ENCODE measurements at places on chromosomes 1 and 21. TPM values are rescaled to one million over a fixed set of nuclear protein-coding genes. Genes with fewer than 3 reads are reported as not detected.
A peak's percentile ranks its signal among the peaks of the same experiment; 100 is the strongest.

- H3K4me3 ChIP-seq, result no peak overlapping the region
- no peaks in the 10 kb centered on the region for H3K36me3 ChIP-seq
- H3K4me1 ChIP-seq, result no peaks in the 10 kb centered on the region
- DNase-seq, result no peak
- H3K27me3 ChIP-seq, result peaks cover 7% of the 10 kb centered on the region
Observed at GRCh38 chr1:24351918-24352627, 32.9 kb downstream of the GRHL3 start.

DNA sequence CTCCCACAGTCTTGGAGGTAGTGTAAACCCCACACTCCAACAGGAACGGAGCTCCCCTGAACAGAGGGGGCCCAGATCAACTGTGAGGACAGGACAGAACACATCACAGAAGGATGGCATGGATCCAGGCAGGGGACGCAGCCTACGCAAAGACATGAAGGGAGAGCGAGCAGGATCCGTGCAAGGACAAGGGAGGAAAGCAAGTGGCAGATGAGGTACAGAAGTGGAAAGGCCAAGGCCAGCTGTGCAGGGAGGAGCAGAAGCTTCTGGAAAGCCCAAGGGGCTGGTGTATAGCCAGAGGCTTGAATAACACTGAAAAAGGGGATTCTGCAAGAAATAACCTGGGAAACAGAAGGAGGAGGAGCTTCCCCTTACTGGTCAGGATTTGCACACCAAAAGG is 81.2 kb downstream of the SIPA1L2 start:
- peak overlapping the region; percentile 82 for H3K4me3 ChIP-seq
- peak; percentile 68 for DNase-seq
- no peaks in the 10 kb centered on the region for H3K36me3 ChIP-seq
- peaks cover 65% of the 10 kb centered on the region for H3K4me1 ChIP-seq

DNA sequence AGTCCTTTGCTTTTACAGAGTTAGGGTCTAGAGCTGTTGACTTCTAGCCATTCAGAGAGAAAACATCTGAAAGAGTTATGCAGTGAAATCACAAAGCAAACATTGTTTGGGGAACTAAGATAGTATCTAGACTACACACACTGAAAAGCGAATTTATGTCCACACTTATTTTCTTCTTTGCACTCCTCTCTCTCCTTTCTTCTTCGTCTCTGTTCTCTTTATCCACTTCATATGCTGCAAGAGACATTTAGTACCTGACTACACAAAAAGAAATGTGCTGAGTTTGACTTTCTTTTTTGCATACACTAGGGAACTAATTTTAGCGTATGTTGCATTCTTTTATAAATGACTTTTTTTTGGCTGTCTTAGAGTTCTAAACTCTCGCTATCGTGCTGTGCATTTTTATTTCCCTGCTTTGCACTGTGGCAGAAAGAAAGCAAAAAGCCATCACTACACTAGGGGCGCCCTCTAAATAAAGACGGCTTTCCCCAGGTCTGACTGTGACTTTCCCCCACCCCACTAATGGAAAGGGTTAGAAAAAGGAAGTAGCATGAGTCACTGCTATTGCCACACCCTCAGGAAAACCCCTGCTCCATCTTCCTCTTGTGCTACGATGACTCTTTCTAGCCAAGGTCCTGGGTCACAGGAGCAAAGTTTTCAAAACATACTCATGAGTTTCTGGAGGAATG is 65.7 kb downstream of the MAP3K7CL start:
- H3K27ac ChIP-seq, result no peak overlapping the region
- no peak overlapping the region for H3K4me3 ChIP-seq
- no peak for DNase-seq
- H3K36me3 ChIP-seq, result peaks cover 4% of the 10 kb centered on the region

GRCh38 chr1:20819818-20820217 is 32.7 kb upstream of the HP1BP3 start:
- peak; percentile 29 for DNase-seq
- H3K4me3 ChIP-seq, result no peak overlapping the region
- peaks cover 4% of the 10 kb centered on the region for H3K36me3 ChIP-seq
- H3K27me3 ChIP-seq, result peaks cover 6% of the 10 kb centered on the region

DNA sequence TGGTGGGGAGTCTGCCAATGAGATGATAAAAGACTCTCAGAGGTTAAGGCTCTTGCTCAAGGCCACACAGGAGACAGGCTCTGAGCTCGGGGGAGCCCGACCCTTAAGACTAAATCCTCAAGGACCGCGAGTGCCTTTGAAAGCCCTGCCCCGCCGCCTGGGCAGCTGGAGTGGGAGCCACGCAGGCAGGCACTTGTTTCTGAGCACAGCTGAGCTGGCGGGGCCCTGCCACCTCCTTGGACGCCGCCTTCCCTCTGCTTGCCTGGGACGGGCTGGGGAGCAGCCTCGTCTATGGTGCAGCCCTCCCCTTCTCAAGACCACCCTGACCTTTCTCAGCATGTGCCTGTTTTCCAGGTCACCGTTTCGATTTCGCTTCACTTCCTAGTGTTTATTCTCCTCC is 169.3 kb downstream of the CAMTA1 start:
- peaks cover 42% of the 10 kb centered on the region for H3K4me1 ChIP-seq
- H3K27me3 ChIP-seq, result peaks cover 9% of the 10 kb centered on the region
- peak overlapping the region; percentile 60 for H3K27ac ChIP-seq
- H3K36me3 ChIP-seq, result no peaks in the 10 kb centered on the region
- peak overlapping the region; percentile 37 for H3K4me3 ChIP-seq

GRCh38 chr1:27872059-27872801 is at the start of gene THEMIS2:
Gene THEMIS2 (plus strand): TSS chr1:27872544. CDS start chr1:27872572, 28 bp downstream.
- peak within 1 kb of the TSS; percentile 82 for H3K4me3 ChIP-seq
- no peak within 1 kb of the TSS for H3K27ac ChIP-seq
- H3K36me3 ChIP-seq, result no peaks in the 10 kb centered on the region
- peak; percentile 83 for DNase-seq
- peaks cover 8% of the 10 kb centered on the region for H3K27me3 ChIP-seq
- no peaks in the 10 kb centered on the region for H3K4me1 ChIP-seq

DNA sequence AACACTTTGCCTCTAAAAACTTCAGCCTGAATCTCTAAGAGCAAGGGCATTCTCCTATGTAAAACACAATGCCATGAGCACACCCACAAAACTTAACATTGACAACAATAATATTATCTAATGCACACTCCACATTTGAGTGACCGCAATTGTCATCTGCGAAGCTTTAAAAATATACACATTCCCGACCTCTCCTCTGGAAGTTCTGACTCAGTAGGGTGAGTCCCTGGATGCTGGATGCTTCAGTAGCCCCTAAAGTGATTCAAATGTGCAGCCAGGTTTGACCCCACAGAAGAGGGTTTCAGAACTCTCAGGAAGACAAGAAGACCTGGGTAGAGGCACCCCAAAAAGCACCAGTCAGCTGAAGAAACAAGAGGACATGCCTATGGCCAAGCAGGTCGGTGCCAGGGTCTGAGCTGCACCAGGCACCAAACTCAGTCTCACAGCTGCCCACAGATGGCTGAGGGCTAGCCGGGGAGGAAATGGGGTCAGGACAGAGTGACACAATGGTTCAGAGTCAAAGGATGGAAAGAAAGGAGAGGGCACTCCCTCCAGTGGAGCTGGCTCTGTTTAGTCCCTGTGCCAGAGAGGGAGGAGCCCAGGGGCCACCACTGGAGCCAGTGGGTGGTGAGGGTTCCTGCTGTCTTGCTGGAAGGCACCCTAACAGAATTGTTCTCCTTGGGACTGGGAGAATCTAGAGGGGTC is 17.4 kb downstream of the PIK3C2B start:
- peak overlapping the region; percentile 66 for H3K4me3 ChIP-seq
- H3K36me3 ChIP-seq, result no peaks in the 10 kb centered on the region
- no peak for DNase-seq
- peaks cover 64% of the 10 kb centered on the region for H3K4me1 ChIP-seq
- H3K27me3 ChIP-seq, result peaks cover 6% of the 10 kb centered on the region

- no peak for DNase-seq
- H3K36me3 ChIP-seq, result no peaks in the 10 kb centered on the region
Observed at GRCh38 chr1:30829889-30830288, 72.3 kb upstream of the LAPTM5 start.

GRCh38 chr1:210367566-210367965 is 38.9 kb downstream of the HHAT start:
- H3K4me3 ChIP-seq, result no peak overlapping the region
- DNase-seq, result no peak
- no peaks in the 10 kb centered on the region for H3K36me3 ChIP-seq
- peaks cover 4% of the 10 kb centered on the region for H3K4me1 ChIP-seq
- no peak overlapping the region for H3K27ac ChIP-seq

GRCh38 chr1:246893191-246893939 is 38.4 kb downstream of the AHCTF1 start:
- no peaks in the 10 kb centered on the region for H3K27me3 ChIP-seq
- no peaks in the 10 kb centered on the region for H3K36me3 ChIP-seq
- H3K4me3 ChIP-seq, result no peak overlapping the region
- no peak overlapping the region for H3K27ac ChIP-seq

GRCh38 chr1:198651650-198652400 is 13.0 kb downstream of the PTPRC start:
- no peak overlapping the region for H3K4me3 ChIP-seq
- peaks cover 3% of the 10 kb centered on the region for H3K4me1 ChIP-seq
- no peak overlapping the region for H3K27ac ChIP-seq
- no peaks in the 10 kb centered on the region for H3K36me3 ChIP-seq

DNA sequence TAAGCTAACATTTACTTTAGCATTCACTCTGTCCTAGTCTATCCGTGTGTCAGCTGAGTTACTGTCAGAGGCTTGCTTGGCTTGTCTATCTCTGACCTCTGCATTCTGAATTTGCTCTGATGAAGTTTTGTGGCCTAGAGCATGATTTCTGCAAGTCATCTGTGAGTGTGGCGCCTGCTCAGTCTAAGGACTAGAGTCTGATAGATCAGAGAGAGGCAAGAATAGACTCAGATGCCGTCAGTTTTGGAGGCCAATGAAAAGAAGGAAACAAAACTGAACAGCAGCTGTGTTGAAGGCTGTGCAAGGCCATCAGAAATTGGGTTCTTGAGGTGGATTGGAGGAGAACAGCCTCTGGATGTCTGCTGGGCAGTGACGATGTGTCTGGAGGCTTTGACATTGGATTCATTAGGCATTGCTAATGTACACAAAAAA is 573.1 kb downstream of the USP25 start:
- H3K36me3 ChIP-seq, result no peaks in the 10 kb centered on the region
- no peak overlapping the region for H3K4me3 ChIP-seq
- H3K27ac ChIP-seq, result no peak overlapping the region
- no peaks in the 10 kb centered on the region for H3K27me3 ChIP-seq
- no peaks in the 10 kb centered on the region for H3K4me1 ChIP-seq
- no peak for DNase-seq

DNA sequence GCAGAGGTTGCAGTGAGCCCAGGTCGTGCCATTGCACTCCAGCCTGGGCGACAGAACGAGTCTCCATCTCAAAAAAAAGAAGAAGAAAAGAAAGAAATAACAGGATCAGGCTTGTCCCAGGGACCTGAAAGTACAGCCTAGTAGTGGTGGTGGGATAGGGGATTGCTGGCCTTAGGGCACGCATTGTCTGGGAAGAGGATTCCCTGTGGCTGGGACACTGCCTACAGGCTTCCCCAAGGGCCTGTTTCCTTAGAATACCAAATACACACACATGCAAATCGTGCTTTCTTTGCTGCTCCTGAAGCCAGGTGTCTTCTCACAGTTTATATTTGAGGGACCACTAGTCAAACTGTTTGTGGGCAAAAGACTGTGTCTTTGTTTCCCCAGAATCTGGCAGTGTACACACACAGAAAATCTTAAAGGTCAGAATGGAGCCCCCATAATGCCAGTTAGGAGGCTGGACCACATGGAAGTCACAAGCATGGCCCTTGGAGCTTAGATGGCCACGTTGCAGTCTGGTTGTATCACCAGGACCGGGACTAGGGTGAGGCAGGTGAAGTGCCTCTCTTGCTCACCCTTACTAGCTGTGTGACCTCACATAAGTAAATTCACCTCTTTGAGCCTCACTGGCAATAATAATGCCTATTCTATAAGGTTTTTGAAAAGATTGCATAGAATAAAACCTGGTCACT is 12.7 kb upstream of the ASAP3 start:
- no peak for DNase-seq
- H3K4me1 ChIP-seq, result no peaks in the 10 kb centered on the region
- H3K27ac ChIP-seq, result no peak overlapping the region
- no peaks in the 10 kb centered on the region for H3K36me3 ChIP-seq
- no peak overlapping the region for H3K4me3 ChIP-seq
- peaks cover 2% of the 10 kb centered on the region for H3K27me3 ChIP-seq

- no peak overlapping the region for H3K27ac ChIP-seq
- peaks cover 19% of the 10 kb centered on the region for H3K4me1 ChIP-seq
- DNase-seq, result peak; percentile 37
- H3K27me3 ChIP-seq, result peaks cover 5% of the 10 kb centered on the region
Observed at GRCh38 chr1:202697038-202697437, 13.2 kb downstream of the SYT2 start.

- DNase-seq, result peak; percentile 68
- peak overlapping the region; percentile 89 for H3K4me3 ChIP-seq
- peak overlapping the region; percentile 56 for H3K27ac ChIP-seq
- peaks cover 5% of the 10 kb centered on the region for H3K36me3 ChIP-seq
Observed at GRCh38 chr1:153261281-153262069, 2.0 kb downstream of the LORICRIN start.

- H3K4me3 ChIP-seq, result no peak overlapping the region
- H3K27ac ChIP-seq, result no peak overlapping the region
- peaks cover 36% of the 10 kb centered on the region for H3K36me3 ChIP-seq
- H3K4me1 ChIP-seq, result no peaks in the 10 kb centered on the region
Observed at GRCh38 chr1:212098310-212098709, 62.8 kb downstream of the DTL start.

DNA sequence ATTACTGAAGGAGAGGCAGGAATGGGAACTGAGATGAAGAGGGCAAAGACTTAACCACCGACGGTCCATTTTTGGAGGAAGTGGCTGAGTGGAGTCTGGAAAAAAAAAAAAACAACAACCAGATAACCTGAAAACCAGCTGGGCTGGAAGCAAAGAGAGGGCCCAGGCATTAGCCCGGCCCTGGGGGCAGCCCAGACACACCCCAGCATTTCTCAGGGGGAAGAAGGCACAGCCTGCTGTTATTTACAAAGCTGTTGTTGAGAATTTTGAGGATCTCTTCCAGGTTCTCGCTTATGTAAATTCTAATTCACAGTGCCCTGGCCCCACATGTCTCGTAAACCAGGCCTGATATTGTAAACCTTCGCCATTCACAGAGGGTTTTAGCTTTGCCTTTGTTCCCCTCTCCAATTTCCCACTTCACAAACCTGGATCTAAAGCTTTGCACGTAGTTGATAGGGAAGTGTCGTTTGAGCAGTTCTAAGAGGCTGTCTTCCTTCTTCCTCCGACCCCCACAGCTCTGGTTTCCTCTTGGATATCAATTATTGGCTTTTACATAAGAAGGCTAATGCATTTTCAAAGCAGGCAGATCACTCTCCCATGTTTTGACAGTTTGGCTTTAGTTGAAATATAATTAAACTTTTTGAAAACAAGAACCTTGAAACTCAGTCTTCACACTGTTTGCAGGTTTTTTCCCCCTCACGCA is 161.8 kb upstream of the IRF2BP2 start:
- no peak for DNase-seq
- H3K4me3 ChIP-seq, result peak overlapping the region; percentile 67
- H3K4me1 ChIP-seq, result peaks cover 46% of the 10 kb centered on the region
- H3K27ac ChIP-seq, result peak overlapping the region; percentile 96
- peaks cover 8% of the 10 kb centered on the region for H3K27me3 ChIP-seq

SLAMF9 gene
- total RNA-seq, result not detected

PROK1 gene
- total RNA-seq, result not detected

SPRR5 gene
- not detected for total RNA-seq

ZSCAN20 gene
- 9.7 TPM for total RNA-seq

SNRPE gene
- total RNA-seq, result 109 TPM

SH2D5 gene
- total RNA-seq, result 1.2 TPM

SPRR2A gene
- total RNA-seq, result not detected

BTF3L4 gene
- total RNA-seq, result 90.5 TPM

HOOK1 gene
- total RNA-seq, result 2.1 TPM

GNAT2 gene
- total RNA-seq, result not detected

DIO1 gene
- total RNA-seq, result not detected
